ENCODE measurements at places on chromosomes 2 and 18.
A peak's percentile ranks its signal among the peaks of the same experiment; 100 is the strongest.

GRCh38 chr18:58625839-58626238 lies 3.1 kb downstream of the ALPK2 start:
- DNase-seq: no peak

- DNase-seq: no peak
Observed at GRCh38 chr2:6418291-6418690, 447.4 kb downstream of the CMPK2 start.

DNA sequence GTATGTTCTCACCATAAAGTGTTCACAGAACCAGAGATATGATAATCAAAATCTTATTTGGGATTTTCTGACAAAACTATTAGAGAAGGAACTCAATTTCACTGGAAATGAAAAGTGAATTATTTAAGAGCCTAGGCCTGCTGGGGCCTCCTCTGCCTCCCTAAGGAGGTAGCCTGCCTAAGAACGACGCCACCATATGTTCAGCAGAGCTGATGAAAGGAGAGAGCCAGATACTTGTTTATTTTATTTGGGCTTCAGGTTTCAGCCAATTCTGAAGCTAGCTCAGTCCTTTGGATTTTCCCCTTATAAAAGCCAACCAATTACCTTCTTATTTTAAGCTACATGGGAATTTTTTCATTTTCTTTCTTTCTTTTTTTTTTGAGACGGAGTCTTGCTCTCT lies 433.1 kb upstream of the MAP2 start:
- DNase-seq: no peak

DNA sequence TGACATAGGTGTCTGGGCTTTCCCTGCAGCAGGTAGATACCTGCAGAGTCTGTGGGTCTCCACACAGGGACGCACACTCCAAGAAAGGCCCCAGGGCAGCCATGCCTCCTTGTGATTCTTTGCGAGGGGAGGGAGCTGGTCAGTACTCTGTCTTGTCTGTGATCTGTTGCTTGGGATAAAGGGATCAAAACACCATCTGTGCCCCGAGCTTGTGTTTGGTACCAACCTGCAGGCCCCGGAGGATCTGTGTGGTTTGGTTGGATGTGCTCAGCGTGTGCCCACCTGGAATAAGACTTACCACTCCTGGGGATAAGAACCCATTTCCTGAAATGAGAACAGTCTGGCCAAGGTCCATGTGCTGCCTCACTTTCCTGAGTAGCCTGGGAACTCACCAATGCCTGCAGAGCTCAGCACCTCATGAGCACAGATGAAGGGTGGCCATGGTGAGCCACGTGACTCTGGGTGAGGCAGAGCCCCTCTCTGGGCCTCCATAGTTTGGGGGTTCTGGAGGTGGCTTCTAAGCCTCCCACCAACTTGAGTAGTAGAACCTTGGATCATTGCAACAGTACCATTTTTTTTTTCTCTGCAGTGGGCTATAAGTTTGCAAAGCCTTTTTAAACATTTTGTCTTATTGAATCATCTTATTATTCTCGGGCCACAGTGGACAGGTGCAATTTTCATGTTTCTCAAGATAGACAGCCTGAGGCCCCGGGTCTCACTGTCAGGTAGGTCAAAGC lies 134.8 kb downstream of the DDX1 start:
- DNase-seq: no peak

DNA sequence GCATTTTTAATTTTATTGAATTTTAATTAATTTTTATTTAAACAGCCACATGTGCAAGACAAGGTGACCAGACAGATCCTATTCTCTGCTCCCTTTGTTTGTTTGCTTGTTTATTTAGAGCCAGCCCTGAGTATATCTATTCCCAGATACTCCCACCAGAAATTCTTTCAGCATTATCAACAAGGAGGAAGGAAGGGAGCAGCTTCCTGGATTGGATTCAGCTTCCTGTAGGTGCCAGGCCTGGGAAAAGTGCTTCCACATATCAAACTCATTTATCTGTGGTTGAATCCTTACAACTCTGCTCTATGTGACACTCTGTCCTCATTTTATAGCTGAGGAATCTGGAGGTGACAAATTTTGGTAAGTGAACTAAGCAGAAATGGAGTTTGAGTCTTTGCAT lies 60.5 kb upstream of the KLF7 start:
- no peak for DNase-seq

DNA sequence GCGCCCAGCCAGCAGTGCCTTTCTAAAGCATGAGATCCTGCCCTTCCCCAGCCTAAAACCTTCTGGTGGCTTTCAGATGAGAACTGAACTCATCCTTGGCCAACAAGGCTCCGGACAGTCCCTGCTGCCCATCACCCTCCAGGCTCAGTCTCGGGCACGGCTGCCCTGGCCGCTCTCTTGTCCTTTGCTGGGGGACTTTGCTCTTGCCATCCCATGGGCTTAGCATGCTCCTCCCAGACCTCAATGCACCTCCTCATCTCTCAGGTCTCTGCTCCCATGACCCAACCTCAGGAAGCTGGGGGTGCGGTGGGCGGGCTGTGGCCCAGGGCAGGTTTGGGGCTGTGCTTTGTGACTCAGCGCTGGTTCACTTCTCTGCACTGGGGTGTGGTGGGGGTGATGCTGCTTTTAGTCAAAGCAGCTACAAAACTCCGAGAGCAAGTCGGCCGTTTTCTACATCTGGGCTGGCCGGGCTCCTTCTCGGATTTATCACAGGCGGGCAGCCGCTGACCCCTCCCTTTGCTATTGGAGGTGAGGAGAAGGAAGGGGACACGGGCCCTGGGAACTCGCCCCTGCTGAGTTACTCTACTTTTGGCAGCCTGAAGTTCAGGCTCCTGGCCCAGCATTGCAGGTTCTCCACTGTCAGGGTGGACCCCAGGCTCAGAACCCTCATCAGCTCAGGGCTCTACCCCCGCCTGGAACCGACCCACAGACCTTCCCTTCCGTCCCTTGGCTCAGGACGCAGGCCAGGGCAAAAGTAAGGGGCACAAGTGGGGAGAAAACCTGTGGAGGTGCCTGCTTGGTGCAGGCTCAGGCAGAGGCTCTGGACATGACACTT lies 90.6 kb upstream of the TAF1B start:
- DNase-seq: peak; percentile 75

- DNase-seq: no peak
Observed at GRCh38 chr2:36515538-36515937, 82.4 kb downstream of the FEZ2 start.

DNA sequence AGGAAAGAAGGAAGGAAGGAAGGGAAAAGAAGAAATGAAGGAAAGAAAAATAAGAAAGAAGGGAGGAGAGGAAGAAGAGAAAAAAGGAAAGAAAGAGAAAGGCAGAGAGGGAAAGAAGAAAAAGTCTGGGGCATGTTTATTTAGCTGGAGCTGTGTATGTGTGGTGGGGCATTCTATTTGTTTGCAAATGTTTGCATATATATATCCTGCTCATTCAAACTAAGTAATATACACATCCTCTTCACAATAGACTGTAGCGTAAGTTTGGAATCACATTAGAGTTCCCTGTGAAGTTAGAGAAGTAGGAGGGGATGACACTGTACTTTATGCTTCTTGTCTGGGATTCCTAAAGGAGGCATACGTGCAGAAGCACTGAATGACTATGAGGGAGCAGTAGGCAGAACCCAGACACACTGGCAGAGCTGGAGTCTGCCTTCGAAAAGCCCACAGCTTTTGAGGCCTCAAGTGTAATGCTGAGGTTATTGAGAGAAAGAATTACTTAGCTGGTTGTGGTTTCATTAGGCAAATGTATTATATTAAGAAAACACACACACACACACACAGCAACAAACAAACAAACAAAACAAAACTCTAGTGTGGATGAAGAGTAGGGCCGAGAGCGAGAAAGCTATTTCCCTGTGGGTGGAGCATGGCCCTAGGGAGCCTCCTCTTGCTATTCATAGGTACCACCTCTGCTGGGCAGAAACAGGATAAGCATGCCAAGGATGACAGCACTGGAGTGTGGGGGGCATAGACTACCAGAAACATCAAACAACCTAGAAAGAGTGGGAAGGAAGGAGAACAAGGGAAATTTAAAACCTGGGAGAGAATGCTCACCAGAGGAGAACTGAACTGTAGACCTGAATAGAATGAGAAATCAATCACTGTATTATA lies 905.1 kb upstream of the NXPH2 start:
- DNase-seq: no peak

- DNase-seq: peak; percentile 62
Observed at GRCh38 chr2:84938194-84938879, 32.6 kb upstream of the KCMF1 start.

DNA sequence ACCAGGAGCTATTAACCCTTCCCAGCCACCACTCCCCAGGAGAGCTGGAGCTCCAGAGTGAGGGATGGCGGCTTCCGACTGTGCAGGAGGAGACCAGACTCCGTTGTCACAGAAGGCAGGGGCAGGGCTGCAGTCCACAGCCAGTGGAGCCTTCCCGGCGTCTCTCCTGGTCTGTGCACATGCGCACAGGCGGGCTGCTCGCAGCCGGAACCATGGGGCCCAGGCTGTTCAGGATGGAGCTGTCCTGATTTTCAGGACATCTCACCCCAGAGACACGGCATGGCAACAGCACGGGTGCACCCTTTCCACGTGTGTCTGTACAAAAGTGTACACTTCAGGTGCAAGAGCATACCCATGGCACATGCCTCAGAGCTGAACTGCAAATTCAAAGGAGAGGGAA lies 28.9 kb downstream of the EIPR1 start:
- no peak for DNase-seq

DNA sequence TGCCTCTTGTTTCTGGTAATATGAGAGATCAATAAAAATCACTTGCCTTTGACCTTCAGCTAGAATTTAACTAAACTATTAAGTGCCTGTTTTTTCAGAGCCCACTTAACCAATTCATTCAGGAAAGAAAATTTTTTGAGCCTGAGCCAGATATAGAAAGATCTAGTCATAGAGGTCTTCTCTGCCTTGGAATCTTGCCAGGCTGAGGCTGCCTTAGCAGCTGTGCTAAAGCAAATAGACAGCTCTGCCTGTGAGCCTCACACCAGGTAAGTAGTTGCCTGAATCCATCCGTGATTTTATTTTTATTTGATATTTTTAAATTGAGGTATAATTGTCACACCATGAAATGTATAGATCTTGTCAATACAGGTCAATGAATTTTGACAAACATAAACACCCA lies 27.4 kb downstream of the EVX2 start:
- DNase-seq: no peak

DNA sequence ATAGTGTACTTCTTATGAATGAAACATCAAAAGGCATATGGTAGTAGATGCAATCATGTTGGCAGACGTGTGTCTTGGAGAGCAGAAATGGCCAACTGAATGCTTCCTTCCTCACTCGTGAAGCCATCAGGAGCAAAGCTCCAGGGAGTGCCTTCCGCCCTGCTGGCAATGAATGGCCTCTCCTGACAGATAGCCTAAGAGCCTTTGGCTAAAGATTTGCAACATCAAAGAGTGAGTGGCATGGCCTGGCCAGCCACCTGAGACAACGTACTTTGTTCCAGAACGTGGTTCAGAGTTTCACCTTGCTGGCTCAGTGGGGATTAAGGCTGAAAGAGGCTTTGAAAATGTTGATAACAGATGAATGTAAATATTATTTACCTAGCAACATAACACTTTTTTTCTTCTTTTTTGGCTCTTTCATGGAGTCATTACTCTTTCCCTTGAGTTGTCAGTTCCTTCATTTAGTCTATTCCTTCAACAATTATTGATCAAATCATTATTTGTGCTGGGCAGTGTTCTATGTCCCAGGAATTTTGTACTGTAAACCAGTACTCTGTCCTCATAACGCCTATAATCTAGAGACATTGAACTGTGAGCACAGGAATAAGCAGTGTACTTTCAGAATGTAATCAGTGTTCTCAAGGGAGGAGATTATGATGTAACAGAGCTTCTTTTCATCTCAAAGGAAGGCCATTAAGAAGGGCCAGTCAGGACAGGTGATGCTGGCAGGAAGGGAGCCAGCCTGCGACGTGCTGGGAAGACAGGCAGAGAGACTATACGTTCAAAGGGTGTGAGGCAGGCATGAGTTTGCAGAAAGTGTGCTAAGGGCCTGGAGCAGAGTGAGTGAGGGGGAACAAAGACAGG lies 59.4 kb upstream of the SH3RF3 start:
- no peak for DNase-seq
